ENCODE measurements at places on chromosomes 13 and 19. TPM values are rescaled to one million over a fixed set of nuclear protein-coding genes. Genes with fewer than 3 reads are reported as not detected.

Gene ZBTB32
- not detected for total RNA-seq

Gene C19orf73
- 0.51 TPM for total RNA-seq

- DNase-seq = no peak
These were observed at the start of gene NUMBL for GRCh38 chr19:40690050-40690692. Gene NUMBL (minus strand): TSS chr19:40690651. CDS start chr19:40690483, 168 bp downstream.

GRCh38 chr19:53908106-53908934, 758 bp upstream of the CACNG7 start:
- peak; percentile 57 for DNase-seq

GRCh38 chr13:25588336-25589060, 216.7 kb downstream of the ATP8A2 start:
- no peak for DNase-seq

DNA sequence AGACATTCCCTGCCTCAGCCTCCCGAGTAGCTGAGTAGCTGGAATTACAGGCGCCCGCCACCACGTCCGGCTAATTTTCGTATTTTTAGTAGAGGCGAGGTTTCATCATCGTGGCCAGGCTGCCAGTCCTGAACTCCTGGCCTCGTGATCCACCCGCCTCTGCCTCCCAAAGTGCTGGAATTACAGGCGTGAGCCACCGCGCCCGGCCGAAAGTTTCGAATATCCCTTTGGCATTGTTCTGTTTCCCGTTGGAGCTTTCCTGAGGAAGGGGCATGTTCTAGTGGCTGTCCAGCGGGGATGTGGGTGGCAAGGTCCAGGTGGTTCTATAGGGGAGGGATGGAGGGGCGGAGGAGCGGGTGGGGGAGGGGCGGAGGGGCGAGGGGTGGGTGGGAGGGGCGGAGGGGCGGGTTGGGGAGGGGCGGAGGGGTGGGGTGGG, 2.1 kb upstream of the BSG start:
- DNase-seq = no peak
